ENCODE measurements at places on chromosomes 2 and 18. TPM values are rescaled to one million over a fixed set of nuclear protein-coding genes. Genes with fewer than 3 reads are reported as not detected.

Gene LBH
- 37.4 TPM for total RNA-seq

Gene PLA2R1
- 1.7 TPM for total RNA-seq

Gene KCNE4
- total RNA-seq, result 2.5 TPM

Gene MYO1B
- total RNA-seq, result 59.5 TPM

Gene CFC1
- 0.49 TPM for total RNA-seq

Gene GPAT2
- total RNA-seq, result 0.49 TPM

Gene C2orf66
- total RNA-seq, result 0.25 TPM

Gene DYNAP
- not detected for total RNA-seq

Gene PREPL
- total RNA-seq, result 137 TPM

Gene HOXD3
- total RNA-seq, result not detected

Gene ALPG
- not detected for total RNA-seq

Gene CRYBA2
- not detected for total RNA-seq

Gene NT5DC4
- total RNA-seq, result not detected

Gene ABCG8
- 0.74 TPM for total RNA-seq

Gene PUS10
- 4.2 TPM for total RNA-seq

Gene ST6GAL2
- total RNA-seq, result 76.0 TPM

Gene RRM2
- 4.4 TPM for total RNA-seq

Gene CCDC102B
- total RNA-seq, result 12.5 TPM

Gene SPC25
- 5.4 TPM for total RNA-seq

Gene NEMP2
- 4.2 TPM for total RNA-seq

Gene PHOSPHO2
- 15.5 TPM for total RNA-seq

Gene CXCR1
- total RNA-seq, result not detected

Gene UCN
- total RNA-seq, result 1.2 TPM

Gene CHRNG
- not detected for total RNA-seq

Gene ATP8B1
- total RNA-seq, result 4.2 TPM

Gene C2orf80
- 26.6 TPM for total RNA-seq

Gene MSTN
- total RNA-seq, result 2.5 TPM

Gene CNPPD1
- total RNA-seq, result 26.8 TPM

Gene PAX8
- not detected for total RNA-seq

Gene CXCR2
- total RNA-seq, result 0.49 TPM

Gene FNDC4
- 47.9 TPM for total RNA-seq

Gene ARHGEF4
- 45.7 TPM for total RNA-seq

Gene ECEL1
- total RNA-seq, result 1.5 TPM

Gene SLC38A11
- 1.7 TPM for total RNA-seq
